ENCODE measurements at places on chromosomes 3 and 15.

DNA sequence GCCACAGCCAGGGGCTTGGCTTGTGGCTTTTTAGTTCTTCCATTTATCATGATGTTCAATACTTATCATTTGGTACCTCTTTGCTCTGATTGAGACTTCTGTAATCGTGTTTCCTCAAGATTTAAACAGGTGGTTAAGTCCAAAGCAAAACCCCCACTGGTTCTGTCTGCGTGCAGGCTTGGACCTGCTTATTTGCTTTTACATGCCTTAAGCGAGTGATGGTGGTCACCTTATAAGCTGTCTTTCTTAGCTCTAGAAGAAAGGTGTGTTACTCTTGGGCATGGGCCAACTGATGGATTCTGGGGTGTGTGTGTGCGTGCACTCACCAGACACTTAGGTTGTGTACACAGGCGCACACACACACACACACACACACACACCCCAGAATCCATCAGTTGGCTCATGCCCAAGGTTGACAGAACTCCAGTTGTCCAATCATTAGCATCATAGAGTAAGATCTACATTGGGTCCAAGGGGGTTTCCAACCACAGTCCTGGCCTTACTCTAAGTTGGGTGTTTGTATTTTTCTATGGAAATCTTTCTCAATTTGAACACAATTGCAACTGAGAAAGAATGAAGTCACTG, 1.2 kb downstream of the MYZAP start:
- no peak for DNase-seq

DNA sequence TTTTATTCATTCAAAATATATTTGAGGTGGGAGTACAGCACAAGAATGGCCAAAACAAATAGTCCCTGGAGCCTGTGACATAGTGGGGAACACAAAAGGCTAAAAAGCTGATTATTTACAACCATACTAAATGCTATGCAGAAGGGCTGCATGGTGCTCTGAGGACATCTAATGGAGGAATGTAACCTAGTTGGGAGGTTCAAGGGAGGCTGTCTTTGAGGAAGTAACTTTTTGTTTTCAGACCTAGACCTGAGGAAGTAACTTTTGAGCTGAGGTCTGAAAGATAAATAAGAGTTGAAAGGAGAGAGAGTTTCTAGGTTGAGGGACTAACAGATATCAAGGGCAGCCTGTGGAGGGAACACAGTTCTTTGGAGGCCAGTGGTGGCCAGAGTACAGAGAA, 34.8 kb upstream of the RASA2 start:
- no peak for DNase-seq

- no peak for DNase-seq
Observed at GRCh38 chr3:177835008-177835407, 637.7 kb upstream of the TBL1XR1 start.

DNA sequence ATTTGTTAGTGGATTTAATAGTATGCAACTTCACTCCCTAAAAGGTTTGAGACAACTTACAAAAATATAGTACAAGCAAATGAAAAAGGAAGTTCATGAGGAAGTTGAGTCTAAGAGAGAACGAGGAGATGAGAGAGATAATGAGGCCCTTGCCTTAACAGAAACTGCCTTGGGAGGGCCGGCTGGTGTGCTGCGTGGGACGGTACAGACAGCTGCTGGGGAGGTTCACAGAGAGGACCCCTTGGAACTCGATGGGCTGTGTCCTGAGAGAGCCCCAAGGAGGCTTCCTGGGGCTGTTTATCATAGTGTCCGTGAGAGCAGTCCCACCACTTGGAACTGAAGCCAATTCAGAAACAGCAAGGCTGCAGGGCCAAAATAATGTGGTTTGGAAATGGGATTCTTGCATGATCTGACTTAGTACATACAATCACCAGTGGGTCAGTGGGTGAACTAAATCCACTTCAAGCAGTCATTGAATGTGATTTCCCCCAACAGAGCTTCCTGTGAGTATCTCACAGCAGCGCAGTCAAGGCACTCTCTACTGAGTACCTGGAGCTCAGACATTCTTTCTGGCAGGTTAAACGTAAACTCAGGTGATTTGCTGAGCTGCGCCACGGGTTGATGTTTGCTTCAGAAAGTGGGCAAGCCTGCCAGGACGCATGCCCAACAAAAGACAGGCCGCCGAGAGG, 90.8 kb downstream of the CRTC3 start:
- DNase-seq: peak; percentile 34

DNA sequence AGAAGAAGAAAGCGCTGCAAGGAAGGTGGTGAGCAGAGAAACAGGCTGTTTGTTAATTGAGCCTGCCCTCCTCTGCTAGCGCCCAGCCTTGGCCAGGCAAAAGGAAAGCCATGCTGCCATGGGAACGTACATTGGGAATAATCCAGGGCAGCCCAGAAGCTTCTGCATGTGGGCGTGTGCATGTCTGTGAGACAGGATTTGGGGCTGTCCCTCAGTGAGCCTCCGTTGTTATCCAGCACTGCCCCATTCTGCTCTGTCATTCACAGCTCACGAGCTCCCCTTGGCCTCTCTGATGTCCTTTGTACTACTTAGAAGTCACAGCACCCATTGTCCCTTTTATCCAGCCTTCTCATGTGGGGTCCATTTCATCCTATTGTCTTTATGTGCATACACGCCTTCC, 239.1 kb upstream of the ROPN1 start:
- no peak for DNase-seq

DNA sequence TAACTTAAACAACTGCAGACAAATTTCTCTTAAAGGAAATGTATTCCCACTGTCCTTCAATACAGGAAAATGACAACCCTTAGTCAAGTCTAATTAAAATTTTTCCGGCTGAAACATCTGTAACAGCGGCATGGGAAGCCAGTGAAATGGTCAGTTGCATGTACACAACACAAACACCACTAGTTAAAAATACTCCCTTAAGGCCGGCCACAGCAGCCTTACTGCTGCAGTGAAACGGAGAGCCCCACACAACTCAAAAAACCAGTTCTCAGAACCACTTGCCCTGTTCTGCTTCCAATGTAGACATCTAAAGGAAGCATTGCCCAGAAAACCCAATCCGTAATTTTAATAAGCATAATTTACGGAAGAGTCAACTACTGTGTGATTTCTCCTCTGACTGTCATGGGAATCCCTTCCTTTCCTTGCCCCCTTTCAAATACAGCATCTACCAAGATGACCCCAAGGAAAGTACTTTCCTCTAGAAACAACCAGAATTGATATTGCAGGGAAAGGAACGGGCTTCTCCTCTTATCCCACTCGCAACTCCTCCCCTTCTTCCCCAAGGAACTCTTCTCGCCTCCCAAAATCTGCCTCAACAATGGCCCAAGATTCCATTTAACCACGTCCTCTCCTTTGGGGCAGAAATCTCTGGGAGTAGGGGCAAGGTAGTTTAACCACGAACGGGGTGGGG, 1.6 kb downstream of the FBN1 start:
- no peak for DNase-seq

DNA sequence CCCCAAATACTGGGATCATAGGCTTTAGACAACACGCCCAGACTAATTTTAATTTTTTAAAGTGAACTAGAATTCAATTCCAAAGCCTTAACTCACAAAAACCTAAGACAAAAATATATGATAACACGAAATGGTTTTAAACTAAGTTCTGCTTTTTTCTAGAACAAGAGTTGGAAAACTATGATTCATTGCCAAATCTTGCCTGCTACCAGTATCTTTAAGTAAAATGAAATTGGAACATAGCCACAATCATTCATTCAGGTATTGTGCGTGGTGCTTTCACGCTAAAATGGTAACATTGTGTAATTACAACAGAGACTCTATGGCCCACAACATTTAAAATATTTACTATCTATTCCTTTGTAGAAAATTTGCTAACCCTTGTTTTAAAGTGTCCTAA, 488.0 kb upstream of the ZNF385D start:
- no peak for DNase-seq

- no peak for DNase-seq
Observed at GRCh38 chr15:66169625-66170024, 83.9 kb downstream of the MEGF11 start.

GRCh38 chr15:57044970-57045369, 126.5 kb downstream of the TCF12 start:
- DNase-seq: no peak

DNA sequence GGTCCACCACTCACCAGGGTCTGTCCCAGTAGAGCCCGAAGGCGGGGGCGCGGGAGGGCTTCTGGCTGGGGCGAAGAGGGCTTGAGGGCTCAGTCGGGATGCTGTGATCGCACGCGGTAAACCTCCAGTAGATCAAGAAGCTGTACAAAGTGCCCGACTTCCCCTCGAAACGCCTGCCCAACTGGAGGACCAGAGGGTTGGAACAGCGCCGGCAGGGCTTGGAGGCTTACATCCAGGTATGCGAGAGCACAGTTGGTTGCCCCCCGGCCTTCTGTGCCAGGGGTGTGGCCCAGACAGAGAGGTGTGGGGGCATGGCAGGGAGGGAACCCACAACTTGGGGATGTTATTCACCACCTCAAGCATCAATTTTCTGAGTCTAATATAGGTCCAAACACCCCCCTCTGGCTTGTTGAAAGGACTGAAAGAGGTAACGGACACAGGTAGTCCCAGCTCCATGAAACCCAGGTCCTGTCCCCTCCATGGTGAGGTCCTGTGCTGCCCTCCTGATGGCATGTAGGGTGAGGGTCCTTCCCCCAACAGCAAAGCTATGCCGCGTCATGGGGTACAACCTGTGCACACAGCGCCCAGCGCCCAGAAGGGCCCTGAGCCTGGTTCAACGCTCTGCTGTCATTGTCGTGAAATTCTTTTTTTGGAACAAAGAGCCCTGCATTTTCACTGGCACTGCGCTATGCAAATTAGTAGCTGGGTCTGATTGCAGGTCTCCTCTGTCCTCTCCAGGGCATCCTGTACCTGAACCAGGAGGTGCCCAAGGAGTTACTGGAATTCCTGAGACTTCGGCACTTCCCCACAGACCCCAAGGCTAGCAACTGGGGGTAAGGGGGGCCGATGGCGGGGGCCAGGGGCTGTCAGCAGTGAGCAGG, 1.2 kb downstream of the SNX22 start:
- no peak for DNase-seq

- no peak for DNase-seq
Observed at GRCh38 chr3:113231827-113232253, 20.5 kb downstream of the BOC start.

DNA sequence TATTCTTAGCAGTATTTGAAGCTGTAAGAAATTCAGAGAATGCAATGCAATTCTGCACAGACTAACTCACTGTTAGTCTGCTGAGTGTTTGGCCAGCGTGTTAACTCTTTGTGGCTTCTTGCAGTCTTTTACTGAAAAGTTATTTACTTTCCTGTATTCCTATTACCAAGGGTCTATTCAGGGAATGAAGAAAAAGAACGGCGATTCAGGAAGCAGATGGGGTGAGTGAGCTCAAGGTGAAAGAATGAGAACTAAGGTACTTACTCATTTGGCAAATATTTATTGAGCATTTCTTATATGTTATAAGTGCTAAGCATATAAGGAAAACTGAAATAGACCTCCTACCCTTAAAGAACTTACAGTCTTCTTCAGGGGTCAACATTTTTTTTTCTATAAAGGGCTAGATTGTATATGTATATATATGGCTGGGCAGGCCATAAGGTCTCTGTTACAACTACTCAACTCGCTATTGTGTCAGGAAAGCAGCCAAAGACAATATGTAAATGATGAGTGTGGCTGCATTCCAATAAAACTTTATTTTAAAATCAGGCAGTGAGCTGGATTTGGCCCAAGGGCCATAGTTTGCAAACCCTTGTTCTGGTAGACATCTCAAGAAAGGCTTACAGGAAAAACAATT, 271.9 kb upstream of the GADL1 start:
- DNase-seq: no peak

GRCh38 chr3:141379250-141379966, 11.1 kb downstream of the ZBTB38 start:
- peak; percentile 10 for DNase-seq

GRCh38 chr3:46296826-46297225, 54.6 kb downstream of the CCR3 start:
- no peak for DNase-seq

DNA sequence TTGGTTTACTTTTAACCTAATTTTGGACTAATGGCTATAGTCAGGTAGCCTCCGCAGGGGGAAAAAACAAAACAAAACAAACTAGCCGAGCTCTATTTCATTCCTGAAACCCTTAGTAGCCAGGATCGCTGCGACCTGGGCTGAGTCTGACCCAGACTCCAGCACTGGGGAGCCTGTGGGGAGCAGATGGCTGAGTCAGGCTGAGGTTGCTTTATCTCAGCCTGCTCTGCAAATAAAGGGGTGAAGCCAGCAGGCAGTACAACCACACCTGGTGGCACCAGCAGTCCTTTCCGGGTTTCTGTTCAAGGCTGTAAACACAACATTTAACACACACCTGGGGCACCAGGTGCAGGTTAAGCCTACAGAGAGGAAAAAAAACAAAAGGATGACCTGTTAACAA, 27.3 kb downstream of the ABHD2 start:
- no peak for DNase-seq

DNA sequence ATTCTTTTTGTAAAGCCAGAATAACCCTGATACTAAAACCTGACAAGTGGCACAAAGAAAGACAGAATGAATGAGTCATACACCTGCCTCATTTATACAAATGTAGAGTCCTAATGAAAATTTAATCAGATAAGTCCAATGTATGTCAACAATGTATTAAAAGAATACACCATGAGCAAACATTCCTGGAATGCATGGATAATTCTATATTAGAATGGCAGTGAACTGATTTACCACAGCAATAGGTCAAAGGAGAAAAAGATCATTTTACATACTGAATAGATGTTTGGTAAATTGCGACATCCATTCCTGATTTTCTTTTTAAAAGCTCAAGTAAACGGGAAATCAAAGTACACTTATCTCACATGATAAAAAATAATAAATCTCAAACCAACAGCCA, 11.2 kb upstream of the LOXL1 start:
- no peak for DNase-seq

- DNase-seq: no peak
Observed at GRCh38 chr3:37810848-37811247, 50.8 kb upstream of the CTDSPL start.

DNA sequence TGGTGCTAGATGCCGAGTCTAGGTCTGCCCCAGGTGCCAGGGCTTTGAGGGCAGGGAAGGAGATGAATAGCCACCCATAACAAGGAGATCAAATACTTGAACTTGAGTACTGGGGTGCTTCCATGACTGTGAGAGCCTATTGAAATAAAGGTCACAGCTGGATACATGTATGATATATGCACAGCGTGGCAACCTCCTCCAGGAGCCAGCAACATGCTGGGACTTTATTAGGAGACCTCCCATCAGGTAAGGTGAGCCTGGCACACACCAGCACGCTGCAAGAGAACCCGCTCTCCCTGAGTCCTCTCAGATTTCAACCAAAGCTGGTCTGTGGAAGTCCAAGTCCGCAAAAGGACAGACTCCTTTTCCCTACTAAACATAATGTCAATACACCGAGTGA, 10.5 kb upstream of the HES1 start:
- no peak for DNase-seq

DNA sequence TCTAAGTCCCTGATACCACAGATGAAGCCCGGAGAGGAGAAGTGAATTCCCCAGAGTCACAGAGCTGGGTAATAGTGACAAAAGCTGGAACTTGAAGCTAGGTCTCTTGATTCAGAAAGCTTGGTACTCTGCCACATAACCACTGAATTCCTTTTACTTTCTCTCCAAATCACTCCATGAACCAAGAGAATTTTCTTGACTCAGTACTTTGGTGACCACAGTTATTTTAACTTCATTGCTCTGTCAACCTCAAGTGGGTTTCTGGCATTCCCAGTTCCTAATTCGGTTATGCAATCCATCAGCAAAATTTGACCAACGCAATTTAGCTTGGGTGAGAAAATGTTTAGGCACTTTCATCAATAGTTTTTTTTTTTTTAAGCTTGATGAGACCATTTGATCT, 61.0 kb upstream of the PPARG start:
- DNase-seq: no peak

All from stimulated activated CD4-positive, alpha-beta T cell treated with anti-CD3 and anti-CD28 coated beads, Interleukin-4, amount 100 ng/mL, for 1 hour (primary cell).